ENCODE measurements at places on chromosomes 7 and 10.

GRCh38 chr10:131842351-131843088 lies 58.3 kb upstream of the PPP2R2D start:
- no peak for DNase-seq

DNA sequence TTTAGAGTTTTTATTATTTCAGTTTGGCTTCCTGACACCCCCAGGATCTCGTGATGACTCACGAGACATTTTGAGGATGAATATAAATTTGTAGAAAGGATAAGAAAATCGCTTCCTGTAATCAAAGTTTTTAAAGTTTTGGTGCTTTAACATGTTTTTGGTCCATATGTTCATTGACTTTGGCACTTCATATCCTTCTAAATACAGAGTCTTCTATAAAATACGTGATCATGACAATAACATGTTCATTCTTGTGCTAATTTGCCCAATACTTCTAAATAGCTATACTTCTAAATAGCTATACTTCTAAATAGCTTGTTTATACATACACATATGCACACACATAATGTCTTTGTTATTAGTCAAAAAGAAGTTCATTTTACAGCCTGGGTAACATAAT lies 341.9 kb downstream of the PLXDC2 start:
- no peak for DNase-seq

GRCh38 chr10:132396494-132397035 lies 435 bp upstream of the PWWP2B start:
- DNase-seq = peak; percentile 29

GRCh38 chr10:59465088-59465487 lies 102.7 kb upstream of the FAM13C start:
- no peak for DNase-seq

DNA sequence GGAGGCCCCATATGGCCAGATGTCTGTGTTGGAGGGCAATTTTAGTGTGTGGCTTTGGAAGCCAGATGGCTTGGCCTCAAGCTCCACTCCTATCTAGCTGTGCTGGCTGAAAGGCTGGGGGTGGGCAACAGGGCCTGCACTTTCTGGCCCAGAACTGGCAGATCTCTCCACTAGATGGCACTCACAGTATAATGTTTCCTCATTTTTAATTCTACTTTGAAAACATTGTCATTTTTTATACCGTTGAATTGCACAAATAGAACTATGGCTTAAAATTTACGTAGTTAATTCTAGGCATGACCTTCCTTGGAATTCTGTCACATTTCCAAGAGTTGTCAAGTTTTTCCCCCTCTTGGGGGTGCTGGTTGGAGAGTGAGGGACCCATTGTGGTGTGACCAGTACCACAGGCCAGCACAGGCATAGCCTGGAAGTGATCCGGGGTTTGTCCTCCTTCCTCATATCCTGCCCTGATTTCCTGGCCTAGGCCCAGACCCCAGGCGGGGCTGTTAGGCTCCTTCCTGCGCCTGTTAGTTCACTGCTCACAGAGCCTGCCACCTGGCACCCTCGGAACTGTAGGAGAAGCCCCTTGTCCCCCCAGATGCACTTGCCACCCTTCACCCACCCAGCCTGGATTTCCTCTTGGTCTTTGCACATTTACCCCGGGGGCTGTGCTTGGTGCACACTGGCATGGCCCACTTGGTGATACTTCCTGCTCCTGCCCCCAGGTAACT lies 52.8 kb downstream of the ARHGAP22 start:
- no peak for DNase-seq

DNA sequence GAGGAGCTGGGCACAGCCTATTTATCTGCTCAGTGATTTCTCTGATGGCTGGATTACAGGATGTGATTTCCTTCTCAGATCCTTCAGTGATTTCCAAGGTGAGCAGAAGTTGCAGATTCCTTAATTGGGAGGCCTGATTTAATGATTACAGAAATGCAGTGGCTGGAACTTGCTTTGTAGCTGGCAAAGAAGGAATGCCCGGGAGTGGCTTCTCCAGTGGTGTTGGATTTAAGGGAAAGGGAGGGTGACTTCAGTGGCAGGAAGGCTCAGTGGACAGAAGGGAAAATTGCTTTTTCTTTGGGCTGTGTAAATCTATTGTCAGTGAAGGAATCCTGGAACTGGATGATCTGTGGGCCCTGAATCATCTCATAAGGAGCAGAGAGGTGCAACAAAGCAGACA lies 5.1 kb downstream of the SORCS3 start:
- no peak for DNase-seq

DNA sequence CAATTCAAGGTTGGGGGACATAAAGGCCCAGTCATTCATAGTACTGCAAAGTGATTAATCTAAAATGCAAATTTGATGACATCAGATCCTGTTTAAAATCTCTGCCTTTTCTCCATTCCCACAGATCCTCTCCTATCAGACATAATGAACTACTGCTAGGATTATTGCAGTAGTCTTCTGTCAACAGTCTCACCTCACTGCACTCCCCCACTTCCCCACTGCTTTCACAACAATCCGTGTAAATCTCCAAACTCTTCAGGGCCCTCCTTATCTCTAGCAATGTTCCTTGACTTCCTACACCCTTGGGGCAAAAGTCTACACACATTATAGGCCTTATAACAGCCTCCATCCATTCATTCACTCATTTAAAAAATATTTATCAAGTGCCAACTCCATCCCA lies 112.4 kb downstream of the KBTBD2 start:
- DNase-seq = no peak

- peak; percentile 1 for DNase-seq
These were observed 181.6 kb upstream of the NEBL start for GRCh38 chr10:21078410-21079329.

GRCh38 chr10:107718864-107719263 lies 554.4 kb upstream of the SORCS1 start:
- no peak for DNase-seq

DNA sequence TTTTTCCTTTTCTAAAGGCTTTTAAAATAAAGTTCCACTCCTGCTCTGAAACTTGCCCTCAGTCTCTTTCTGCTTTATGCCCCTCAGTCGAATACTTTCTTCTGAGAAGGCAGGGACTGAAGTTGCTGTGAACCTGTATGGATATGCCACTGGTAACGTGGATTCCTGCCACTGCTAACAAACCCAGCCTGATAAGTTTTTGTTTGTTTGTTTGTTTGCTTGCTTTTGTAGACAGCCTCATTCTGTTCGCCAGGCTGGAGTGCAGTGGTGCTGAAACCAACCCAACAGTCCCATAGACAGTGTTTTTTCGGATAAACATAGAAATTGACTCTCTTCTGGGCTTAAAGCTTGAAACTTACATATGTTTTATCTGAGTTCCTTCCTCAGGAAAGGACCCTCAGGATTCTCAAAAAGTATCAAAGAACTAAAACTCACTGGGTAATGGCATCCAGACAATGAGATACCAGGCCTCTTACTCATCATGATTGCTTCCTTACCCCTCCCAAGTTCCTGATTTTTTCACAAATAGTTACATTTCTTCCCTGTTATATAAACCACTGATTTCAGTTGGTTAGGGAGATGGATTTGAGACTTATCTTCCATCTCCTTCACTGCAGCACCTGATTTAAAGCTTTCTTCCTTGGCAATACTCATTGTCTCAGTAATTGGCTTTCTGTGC lies 273.6 kb downstream of the SDHAF3 start:
- DNase-seq = no peak

DNA sequence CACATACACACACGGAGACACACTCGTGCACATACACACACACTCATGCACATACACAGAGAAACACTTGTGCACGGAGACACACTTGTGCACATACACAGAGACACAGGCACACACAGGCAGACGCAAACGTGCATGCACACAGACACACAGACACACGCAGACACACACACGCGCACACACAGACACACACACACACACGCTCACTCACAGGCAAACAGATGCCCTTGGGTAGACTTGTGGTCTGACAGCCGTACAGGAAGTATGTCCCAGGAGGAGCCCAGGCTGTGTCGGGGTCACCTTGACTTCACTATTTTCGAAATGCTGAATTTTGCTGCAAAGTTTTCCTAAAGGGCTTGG lies 538.0 kb downstream of the DNAJB6 start:
- no peak for DNase-seq

- peak; percentile 62 for DNase-seq
These were observed 1.9 kb upstream of the SH2D4B start for GRCh38 chr10:80535671-80536360.

DNA sequence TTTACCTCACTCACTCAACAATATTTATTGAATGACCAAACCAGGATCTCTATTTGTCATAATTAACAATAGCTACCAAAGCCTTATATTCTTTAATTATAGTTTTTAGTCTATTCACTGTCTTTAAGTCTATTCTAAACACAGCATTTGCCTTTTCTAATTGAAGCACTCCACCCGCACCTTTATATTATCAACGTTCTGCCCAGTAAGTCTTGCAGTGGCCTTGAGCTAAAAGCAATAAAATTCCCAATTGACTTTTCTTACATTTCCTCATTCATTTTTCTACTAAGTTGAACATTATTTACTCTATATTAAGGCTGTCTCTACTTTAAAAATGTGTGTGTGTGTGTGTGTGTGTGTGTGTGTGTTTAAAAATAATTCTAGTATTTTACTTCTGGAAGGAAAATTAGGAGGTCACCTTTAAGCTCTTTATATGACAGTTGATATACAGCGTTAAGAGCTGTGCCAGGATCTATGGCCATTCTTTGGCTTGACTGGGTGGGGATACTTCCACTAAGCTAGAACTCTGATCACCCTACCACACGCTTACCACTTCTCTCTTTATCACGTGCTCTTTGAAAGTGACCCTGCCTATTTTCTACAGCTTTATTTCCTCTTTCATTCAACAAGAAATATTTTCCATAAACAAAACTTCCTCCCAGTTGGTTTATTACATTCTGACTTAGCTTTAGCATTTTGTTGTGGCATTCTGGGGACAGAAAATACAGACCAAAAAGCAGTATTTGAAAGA lies 8.8 kb downstream of the PAPSS2 start:
- no peak for DNase-seq

GRCh38 chr7:113198226-113198625 lies 79.9 kb upstream of the SMIM30 start:
- DNase-seq = no peak

- DNase-seq = no peak
These were observed 111.0 kb upstream of the KLF14 start for GRCh38 chr7:130844811-130845580.

GRCh38 chr7:17940951-17941431 lies 697 bp upstream of the SNX13 start:
- DNase-seq = no peak

DNA sequence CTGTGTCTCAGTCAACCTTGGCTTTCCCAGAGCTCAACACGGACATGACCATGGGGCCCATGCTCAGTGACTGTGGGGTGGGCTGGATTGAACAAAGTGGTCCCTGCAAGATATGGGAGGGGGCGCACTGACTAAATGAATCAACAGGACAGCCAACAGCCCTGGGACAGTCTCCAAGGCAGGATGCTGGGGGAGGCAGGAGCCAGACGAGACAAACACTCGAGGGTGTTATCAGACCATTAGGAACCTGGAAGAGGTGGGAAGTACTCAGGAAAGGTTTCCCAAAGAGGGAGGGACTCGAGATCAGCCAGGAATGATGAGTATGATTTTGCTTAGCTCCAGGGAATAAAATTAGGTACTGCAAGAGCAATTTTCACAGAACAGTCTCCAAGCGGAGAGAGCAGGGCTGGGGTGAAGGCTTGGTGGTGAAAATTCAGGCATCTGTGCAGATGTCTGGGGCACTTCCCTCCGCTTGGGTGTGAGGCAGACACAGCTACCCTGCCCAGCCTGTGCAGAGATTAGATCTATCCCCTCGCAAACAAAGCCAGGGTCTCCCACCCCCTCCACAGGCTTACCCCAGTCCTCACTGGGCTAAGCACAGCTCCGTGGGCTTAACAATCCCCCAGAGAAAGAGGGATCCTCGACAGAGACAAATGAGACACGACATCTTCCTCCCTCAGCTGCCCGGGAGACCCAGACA lies 261.1 kb upstream of the ZMIZ1 start:
- DNase-seq = no peak

- no peak for DNase-seq
These were observed 175.9 kb downstream of the CUX1 start for GRCh38 chr7:101993311-101993710.

DNA sequence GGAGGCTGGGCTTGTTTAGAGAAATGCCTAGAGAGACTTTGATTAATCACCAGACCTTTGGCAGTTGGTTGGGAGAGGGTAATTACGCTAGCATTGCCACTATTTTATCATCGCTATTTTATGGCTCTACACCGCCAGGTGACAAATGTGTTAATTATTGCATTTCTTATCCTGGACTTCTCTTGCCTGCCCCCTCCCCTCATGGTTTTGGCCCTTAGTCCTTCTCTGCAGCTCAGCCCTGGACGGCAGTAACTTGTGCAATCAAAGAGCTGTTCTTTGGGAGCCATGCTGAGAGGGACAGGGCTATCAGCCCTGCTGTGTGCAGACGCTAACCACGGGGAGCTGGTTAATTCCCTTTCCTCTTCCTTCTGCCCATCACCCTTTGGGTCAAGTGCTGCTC lies 585.0 kb downstream of the AUTS2 start:
- DNase-seq = no peak

DNA sequence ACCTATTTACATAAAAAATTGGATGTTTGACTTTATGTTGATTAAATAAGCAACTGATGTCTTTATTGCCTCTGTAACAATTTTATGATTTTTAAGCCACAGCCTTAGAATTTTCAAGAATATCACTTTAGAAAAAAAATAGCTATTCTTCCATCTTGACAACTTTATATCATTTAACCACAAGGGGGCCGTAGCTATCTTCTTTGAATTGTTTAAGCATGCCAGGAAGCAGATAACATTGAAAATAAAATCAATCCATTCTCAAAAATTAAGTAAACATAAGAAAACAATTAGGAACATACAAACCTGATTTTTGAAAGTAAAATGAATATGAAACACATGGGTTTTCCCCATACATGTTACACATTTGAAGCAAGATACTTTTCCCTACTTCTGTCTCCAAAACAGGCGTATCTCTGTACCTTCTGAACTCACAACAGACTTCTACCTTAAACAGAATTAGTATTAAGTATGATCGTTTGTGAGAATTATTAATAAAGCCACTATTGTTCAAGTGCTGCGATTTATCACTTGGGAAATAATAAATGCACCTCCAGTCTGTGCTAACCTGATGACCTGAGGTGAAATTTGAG lies 209.0 kb downstream of the CACNA2D1 start:
- DNase-seq = no peak

- DNase-seq = no peak
These were observed 203.0 kb upstream of the MEOX2 start for GRCh38 chr7:15889507-15889906.

GRCh38 chr7:75789361-75789924 lies 17.4 kb upstream of the CCL26 start:
- DNase-seq = no peak

- no peak for DNase-seq
These were observed 705.6 kb upstream of the GALNT17 start for GRCh38 chr7:70426249-70426880.
